ENCODE measurements at places on chromosomes 12 and 14. TPM values are rescaled to one million over a fixed set of nuclear protein-coding genes. Genes with fewer than 3 reads are reported as not detected.
A peak's percentile ranks its signal among the peaks of the same experiment; 100 is the strongest.

GRCh38 chr14:100091386-100091785 lies 26.2 kb downstream of the EVL start:
- DNase-seq = no peak

DNA sequence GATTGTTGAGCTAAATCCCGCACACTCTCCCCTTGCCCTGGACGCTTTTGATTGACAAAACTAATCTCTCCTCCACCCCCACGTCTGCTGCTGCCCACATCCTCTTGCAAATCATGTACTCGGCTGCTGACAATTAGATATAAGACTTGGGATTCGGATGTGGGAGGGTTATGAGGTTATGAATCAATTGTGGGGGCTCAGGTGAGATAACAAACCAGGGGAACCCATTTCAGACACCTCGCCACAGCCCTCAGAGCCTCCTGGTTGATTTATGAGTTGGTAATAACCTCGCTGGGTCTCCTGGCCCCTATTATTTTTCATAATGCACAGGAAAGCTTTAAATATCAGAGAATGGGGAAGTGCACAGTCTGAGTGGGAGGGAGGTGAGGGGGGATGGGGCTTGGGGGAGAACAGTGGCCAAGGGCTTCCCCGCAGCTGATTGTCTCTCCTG lies 449.9 kb downstream of the DPF3 start:
- no peak for DNase-seq

Gene ENDOU
- total RNA-seq = 0.30 TPM

Gene TNS2
- total RNA-seq = 120 TPM

- peak; percentile 39 for DNase-seq
Measured at GRCh38 chr14:60090864-60091519, 731 bp upstream of the PCNX4 start.

Gene EIF4B
- 513 TPM for total RNA-seq

DNA sequence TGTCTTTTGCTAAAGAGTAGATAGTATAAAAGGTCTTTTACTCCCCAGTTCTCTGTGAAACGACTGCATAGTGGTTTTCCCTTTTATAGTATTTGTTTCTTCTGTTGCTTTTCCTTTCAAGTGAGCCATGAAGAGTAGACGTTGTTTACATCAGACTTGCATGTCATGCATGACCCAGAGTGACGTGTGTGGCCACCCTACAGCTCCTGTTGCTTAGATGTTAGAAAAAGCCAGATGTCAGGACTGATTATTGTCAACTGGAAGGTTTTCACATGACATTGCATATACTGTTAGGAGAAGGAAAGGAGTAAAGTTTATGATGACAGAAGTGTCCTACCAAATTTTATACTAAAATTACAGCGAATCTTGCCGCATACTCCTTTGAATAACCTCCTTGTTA lies 1.3 kb upstream of the RD3L start:
- DNase-seq = no peak

GRCh38 chr14:29741909-29742401 lies 185.7 kb downstream of the PRKD1 start:
- peak; percentile 25 for DNase-seq

Gene GARIN6
- not detected for total RNA-seq

DNA sequence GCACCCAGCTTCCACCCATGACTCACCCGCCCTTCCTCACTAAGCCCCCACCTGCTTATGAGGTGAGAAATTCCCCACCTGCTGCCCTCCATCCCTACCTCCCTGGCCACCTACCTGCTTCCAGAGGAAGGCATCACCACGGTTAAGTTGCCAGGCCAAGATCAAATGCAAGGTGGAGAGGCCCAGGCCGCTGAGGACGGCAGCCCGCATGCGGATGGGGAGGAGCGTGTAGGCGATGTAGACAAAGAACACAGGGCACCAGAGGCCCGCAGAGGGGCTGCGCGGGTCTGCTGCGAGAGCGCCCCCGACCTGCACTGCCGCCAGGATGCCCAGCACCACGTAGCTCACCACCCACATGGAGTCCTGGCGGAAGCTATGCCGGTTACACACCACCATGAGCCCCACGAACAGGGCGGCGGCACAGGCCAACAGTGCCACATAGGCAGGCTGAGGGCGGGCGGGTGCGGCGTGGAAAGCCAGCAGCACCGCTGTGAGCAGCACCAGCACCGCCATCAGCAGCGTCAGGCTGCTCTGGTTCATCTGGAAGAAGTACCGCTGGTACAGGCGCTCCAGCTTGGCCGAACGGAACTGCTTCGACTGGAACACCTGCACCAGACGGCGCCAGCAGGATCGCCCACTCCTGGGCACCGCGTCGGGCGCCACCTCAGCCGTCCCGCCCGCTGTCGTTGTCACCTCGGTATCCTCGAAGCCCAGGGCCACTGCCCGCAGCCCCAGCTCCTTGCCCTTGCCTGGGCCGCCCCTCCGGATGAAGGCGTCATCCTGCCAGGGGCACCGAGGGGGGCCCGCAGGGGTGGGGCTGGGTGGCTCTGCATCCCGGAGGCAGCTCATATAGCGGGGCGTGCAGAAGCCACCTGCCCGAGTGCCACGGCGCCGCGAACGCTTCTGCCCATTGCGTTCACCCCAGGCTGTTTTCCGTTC lies 6.2 kb downstream of the ADCY6 start:
- DNase-seq = no peak

Gene CIROP
- total RNA-seq = not detected

Gene FAM90A1
- total RNA-seq = not detected

DNA sequence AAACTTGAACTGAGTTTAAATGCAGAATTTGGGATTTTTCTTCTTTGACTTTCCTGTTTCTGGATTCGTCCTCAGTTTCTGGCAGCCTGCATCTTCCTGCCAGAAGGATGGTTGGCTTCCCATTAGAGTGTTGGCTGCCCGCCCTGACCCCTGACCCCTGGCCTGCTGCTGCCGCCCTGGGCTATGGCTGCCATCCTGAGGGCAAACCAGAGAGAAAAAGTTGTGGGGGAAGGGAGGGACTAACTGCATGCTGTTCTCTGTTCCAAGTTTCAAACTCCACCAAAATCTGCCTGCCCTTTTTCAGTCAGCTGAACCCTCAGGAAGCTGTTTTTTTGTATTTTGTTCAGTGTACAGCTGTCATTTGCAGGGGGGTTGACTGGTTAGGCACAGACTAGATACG lies 48.4 kb downstream of the FNTB start:
- peak; percentile 71 for DNase-seq

GRCh38 chr12:5650281-5650680 lies 218.4 kb downstream of the NTF3 start:
- no peak for DNase-seq

GRCh38 chr12:69655616-69656340 lies 43.3 kb downstream of the BEST3 start:
- no peak for DNase-seq

DNA sequence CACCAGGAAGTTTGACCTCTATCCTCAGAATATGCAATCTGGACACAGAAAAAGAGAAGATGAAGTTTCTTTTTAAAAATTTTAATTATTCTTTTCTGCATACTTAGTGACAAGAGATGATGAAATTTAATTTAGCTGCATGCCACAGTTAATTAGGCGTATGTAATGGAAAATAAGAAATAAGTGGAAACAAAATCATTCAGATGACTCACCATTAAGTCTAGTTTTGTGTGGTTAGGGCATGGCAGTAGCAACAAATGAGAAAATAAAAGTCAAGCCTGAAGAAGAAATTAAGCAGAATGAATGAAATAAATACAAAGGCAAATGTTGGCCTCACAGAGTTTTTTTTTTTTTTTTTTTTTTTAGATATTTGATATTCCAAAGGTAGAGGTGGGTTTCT lies 30.9 kb upstream of the KLRD1 start:
- no peak for DNase-seq

Measured in left ventricle myocardium superior (tissue), 1 donor.